ENCODE measurements at places on chromosomes 16 and 17. TPM values are rescaled to one million over a fixed set of nuclear protein-coding genes. Genes with fewer than 3 reads are reported as not detected.

GRCh38 chr16:76639685-76640289 is 362.6 kb downstream of the CNTNAP4 start:
- DNase-seq: peak; percentile 58

GRCh38 chr16:66324815-66325515 is 41.5 kb upstream of the CDH5 start:
- peak; percentile 69 for DNase-seq

- DNase-seq: peak; percentile 50
These were observed 491 bp downstream of the USP7 start for GRCh38 chr16:8963010-8963820.

- DNase-seq: no peak
These were observed 121.4 kb upstream of the FOXF1 start for GRCh38 chr16:86388976-86389375.

DNA sequence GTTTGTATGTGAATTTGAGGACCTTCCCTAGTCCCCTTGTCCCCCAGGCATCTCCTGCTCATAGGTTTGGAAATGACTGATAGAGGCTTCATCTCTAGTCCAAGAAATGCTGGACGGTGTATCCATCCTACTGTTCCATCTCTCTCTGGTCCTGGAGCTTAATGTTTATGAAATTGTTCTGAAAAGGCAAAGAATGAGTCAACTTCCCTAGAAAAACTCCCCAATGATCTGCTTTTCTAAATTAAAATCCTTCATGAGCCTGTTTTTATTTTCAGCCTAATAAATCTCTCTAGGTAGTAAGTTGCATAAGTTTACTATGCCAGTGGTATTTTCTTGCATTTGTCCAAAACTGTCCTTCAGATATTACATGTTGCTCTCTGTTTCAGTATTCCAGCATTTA is 2.1 kb upstream of the IGSF6 start:
- no peak for DNase-seq

The THUMPD1 gene
- total RNA-seq: 95.8 TPM

Measured in neural progenitor cell (in vitro differentiated cells).